ENCODE measurements at places on chromosomes 4 and X.

GRCh38 chr4:106507440-106507839, 138.9 kb upstream of the GIMD1 start:
- DNase-seq: no peak

GRCh38 chr4:137124278-137124932, 407.9 kb downstream of the PCDH18 start:
- DNase-seq: no peak

DNA sequence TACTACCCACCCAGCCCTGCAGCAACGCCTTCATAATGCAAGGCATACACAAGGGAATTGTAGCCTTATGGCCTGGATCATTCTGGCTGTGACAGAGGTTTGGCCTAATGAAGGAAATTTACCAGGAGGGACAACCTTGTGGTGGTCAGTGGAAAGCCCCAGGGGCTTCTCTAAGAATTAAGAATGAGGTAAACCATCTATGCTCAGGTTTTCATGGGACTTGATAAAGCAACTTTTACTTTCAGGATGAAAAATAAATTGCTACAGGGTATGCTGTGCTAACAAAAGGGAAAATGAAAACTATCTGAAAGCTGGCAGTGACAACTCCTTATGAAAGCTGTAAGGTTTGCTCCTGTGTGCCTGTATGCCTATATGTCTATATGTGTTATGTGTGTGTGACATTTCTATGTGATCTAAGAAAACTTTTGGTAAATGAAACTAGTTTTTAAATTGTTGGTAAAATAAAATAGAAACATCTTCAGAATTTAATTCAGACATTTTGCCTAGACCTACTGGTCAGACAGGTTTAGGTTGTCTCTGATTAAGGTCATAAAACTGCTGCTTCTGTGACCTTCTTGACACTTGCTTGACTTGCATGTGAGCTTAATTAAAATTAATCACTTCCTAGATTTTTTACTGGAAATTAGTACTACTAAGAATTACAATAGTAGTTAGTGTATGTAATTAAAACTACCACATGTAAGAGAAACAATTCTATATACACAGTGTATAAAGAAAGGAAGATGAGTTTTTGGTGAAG, 19.9 kb upstream of the TXK start:
- DNase-seq: no peak

GRCh38 chr4:15805583-15806517, 27.7 kb downstream of the CD38 start:
- DNase-seq: no peak

- DNase-seq: no peak
Measured at GRCh38 chrX:136896121-136896914, 15.8 kb upstream of the RBMX start.

GRCh38 chr4:78004270-78004669, 52.9 kb upstream of the FRAS1 start:
- DNase-seq: no peak

GRCh38 chr4:71231129-71232055, 107.4 kb upstream of the SLC4A4 start:
- DNase-seq: no peak

All from stimulated activated CD8-positive, alpha-beta memory T cell treated with anti-CD3 and anti-CD28 coated beads, Interleukin-7, amount 100 ng/mL, for 1 hour (primary cell).